ENCODE measurements at places on chromosomes 7 and 10. TPM values are rescaled to one million over a fixed set of nuclear protein-coding genes. Genes with fewer than 3 reads are reported as not detected.

The DENND2A gene
- not detected for total RNA-seq

GRCh38 chr7:101185258-101185839 lies 5.3 kb upstream of the NAT16 start:
- DNase-seq = no peak

- DNase-seq = no peak
These were observed 146.9 kb downstream of the KCNMA1 start for GRCh38 chr10:77490534-77491314.

The BTBD16 gene
- not detected for total RNA-seq

GRCh38 chr10:7491949-7492659 lies 81.3 kb upstream of the SFMBT2 start:
- no peak for DNase-seq

DNA sequence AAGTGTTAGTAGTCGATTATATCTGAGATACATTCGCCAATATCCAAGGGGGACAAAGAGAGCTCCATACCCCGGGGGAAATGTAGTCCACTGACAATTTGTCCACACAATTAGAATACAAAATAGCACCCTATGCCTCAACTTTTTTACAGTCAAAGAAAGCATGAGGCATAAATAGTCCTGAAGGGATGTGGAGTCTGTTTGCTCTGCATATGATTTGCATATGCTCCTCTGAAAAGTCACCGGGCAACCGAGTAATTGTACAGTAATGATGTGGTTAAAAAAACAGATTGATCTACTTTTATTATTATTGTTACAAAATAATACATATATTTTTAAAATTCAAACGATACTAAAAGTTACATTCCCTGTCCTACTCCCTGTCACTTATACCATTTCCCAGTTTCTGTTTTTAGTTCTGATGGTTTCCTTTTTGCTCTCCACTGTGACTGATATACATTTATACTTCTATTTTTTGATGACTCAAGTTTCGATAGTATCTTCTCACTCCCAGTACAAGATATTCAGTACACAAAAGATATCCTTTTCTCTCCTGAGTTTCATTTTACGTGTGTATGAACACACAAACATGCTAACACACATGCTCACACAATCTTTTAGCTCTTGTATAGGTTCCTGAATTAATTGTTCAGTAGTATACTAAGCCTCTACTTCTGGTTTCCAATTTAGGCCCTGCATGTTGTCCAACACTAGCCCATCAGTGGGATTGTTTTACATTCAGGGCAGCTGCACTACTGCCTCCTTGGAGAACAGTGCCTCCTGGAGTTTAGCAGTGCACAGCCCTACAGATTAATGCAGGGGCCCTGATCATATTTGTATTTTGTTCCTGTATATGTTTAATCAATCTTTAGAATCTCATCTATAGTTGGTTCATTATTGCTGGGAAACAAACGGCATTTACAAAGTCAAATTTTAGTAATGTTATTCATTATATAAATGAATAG lies 130.9 kb downstream of the TES start:
- no peak for DNase-seq

- DNase-seq = no peak
These were observed 71.2 kb downstream of the GRB10 start for GRCh38 chr7:50711271-50712175.

DNA sequence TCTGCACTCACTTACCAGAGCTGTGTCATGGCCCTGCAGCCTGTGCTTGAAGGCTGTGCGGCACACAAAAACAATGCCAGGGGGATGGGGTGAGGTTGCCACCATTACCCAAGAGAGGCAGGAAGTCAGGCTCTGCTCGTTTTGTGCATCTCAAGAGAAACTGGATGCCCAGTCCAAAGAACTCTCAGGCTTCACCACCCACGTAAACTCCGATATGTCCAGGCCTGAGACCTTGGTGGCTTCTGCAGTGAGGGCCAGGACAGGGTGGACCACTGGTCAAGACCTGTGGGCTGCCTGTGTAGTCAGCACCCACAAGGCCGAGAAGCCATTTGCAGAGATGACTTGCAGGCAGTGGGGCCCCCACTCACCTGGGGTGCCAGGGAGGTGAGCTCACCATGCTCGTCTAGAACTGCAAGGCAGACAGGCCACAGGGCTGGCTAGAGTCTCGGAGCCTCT lies 54.7 kb upstream of the EBF3 start:
- no peak for DNase-seq

- no peak for DNase-seq
These were observed 48.7 kb downstream of the CAMK2B start for GRCh38 chr7:44276571-44277221.

The HOXA1 gene
- 1.0 TPM for total RNA-seq

DNA sequence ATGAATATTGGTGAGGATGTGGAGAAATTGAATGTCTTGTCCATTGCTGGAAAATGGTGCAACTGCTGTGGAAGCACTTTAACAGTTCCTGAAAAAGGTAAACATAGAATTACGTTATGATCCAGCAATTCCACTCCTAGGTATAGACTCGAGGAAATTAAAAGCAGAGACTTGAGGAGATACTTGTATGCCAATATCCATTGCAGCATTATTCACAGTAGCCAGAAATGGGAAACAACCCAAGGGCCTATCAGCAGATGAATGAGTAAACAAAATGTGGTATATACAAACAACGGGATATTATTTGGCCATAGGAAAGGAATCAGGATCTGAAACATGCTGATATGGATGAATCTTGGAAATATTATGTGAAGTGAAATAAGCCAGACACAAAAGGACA lies 32.5 kb upstream of the MTURN start:
- DNase-seq = no peak

GRCh38 chr7:1736830-1737229 lies 66.8 kb downstream of the ELFN1 start:
- DNase-seq = no peak

The PGAM2 gene
- total RNA-seq = 0.74 TPM

GRCh38 chr10:133405272-133405671 lies 11.3 kb downstream of the MTG1 start:
- DNase-seq = no peak

DNA sequence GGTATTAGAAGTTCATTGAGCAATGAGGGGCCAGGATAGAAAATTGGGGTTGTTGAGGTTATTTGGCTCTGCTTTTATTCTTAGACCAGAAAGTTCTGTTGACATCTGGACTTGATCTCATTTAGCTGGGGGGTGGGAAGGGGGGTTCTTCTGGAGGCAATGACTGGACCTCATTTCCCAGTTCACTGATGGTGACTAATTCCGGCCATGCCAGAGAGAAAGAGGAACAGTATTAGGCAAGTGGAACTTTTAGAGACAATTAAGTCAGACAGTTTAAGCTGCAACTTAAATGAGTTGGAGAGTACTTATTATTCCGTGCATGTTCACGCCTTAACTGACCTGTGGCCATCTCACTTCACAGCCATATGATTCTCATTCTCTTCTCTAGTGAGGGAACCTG lies 512.5 kb downstream of the REEP3 start:
- DNase-seq = no peak

The CLDN4 gene
- total RNA-seq = 0.25 TPM

DNA sequence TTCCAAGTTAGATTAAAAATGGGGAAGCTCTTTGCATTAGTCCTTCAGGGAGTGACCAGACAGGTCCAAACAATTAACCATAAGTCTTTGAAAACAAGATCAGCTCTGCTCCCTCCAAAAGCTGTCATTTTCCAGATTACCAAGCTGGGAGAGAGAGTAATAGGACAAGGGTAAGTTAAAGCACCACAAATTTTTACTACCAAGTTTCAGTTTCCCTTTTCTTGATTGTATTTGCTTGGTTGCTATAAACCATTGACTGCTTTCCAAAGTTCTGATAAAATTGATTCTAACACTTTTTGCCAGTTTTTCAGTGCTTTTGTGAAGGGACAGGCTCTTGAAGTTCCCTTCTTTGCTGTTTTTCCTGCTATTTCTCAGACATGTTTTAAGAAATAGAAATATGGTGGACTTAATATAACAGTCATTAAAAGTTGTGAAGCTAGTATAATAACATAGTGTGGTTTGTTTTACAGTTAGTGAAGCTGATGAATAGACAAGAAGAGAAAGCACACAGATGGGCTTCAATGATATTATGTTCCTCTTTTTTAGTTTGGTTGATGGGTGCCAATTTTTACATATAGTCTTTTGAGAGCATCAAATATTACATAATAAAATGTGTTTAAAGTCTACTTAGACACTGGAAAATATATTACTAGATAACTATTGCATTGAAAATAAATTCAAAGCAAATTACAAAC lies 40.0 kb upstream of the ZNF365 start:
- DNase-seq = no peak

The ITPRID1 gene
- not detected for total RNA-seq

DNA sequence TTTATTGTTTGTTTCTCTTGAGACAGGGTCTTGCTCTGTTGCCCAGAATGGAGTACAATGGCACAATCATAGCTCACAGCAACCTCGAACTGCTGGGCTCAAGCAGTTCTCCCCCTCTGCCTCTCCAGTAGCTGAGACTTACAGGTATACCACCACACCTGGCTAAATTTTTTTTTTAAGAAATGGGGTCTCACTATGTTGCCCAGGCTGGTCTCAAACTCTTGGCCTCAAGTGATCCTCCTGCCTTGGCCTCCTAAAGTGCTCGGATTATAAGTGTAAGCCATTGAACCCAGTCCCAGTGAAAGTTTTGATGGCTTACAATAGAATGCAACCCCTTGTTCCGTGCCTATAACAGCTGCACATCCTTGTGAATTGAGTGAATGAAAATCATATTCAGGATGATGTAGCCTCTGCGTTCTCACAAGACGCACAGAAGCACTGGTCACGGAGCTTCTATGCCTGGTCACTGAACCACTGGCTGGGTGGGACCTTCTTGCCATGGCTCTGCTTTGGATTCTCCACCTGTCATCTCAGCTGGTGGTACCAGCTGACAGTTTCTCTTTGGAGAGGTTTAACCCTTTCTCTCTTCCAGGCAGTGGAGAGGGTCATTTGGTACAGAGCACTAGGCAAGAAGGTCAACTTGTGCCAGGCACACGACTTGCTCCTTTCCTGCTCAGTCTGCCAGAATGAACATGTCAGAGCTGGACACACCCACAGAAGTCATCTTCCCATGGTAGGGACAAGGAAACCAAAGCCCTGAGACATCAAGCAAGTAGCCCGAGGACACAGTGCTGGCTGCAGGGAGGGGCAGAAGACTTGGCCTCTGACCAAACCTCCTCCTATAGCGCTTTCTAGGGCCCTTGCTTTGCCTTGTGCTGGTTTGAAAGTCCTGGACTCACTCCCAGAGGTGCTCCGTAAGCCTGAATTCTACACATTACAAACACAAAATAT lies 89.6 kb downstream of the ATXN7L1 start:
- no peak for DNase-seq

DNA sequence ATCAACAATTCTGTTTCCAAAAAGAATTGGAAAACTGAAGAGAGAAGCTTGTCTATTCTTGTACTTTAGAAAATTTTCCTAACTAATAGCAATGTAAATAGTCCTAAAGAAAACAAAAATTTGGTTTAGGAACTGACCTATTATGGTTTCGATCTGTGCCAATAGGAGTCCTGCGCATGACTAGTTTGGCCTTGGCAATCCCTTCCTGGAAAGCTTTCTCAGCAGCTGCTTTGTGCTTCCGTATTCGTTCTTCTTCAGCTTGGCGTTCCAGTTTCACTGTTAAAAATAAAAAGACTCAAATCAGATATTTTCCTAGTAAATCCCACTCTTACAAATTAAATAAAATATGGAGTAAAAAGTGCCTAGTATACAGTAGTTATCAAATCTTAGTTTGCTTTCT lies 36.6 kb downstream of the FZD9 start:
- no peak for DNase-seq

DNA sequence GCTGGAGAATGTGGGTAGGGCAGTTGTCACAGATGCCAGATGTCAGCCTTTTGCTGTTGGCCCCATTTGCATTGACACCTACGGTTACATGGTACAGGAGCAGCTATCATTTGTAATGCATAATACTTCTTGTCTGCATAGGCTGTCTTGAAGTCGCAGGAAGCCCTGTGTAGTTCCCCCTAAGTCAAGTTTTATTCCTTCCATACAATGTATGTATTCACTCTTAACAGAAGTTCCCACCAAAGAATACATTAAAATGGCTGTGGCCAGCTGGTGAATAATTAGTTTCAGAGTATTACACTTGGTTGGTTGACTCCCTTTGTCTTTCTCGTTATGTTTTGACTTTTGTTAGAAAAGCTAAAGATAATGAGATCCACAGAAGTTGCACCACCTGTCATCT lies 1169.0 kb downstream of the REEP3 start:
- DNase-seq = no peak

DNA sequence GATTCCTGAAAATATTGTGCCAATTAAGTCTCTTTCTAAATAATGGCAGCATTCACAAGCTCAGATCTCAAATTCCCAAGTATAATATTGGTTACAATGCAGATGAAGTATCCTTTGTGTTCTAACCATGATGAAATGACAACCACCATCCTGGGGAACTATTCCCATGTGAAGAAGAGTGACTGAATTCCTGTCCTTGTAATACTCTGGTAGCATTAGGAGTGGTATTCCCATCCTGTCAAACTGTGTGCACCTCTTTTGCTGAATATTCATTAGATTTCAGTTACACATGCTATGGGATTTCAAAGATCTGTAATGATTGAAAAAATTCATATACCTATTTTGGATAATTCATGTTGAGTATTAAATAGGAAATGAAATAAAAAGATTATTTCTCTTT lies 86.1 kb upstream of the SMIM30 start:
- DNase-seq = no peak

The SPDYE2B gene
- total RNA-seq = not detected

The HECW1 gene
- total RNA-seq = not detected

DNA sequence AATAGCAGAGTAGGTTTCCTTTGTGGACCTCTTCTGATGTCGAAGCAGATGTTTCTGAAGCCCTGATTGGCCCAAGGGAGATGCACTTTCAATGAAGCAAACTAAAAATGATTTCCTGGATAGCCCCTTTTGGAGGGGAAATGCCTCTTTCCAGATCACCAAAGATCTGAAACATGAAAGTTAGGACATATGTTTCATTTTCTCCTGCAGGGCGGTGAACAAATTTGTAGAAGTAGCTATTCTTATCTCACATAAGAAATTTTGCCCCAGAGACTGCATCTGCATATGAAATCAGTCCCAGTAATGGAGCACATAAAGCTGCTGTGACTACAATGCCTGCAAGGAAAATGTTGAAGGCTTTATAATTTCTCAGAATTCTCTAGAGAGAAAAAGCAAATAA lies 56.0 kb downstream of the THSD7A start:
- no peak for DNase-seq

DNA sequence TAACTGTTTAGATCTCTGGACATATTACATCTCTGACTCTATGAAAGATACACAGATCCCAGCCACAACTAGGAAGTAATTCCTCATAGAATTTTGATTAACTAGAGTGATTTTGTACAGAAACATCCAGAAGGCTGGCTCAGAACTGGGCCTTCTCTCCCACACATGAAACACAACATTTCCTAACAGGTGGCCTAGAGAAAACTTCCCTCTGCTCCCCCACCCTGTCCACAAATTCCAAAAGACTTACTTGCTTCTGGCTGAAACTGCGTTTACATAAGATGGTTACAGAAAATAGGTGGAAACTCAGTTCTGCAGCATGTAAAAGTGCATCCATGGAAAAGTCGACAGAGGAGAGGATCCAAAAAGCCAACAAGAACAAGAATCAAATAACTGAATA lies 132.9 kb downstream of the FZD1 start:
- no peak for DNase-seq
